ENCODE measurements at places on chromosomes 2 and 18.

- DNase-seq, result no peak
Observed at GRCh38 chr2:113872201-113872600, 17.7 kb upstream of the ACTR3 start.

- peak; percentile 43 for DNase-seq
Observed at GRCh38 chr2:190344276-190344827, 963 bp downstream of the INPP1 start.

DNA sequence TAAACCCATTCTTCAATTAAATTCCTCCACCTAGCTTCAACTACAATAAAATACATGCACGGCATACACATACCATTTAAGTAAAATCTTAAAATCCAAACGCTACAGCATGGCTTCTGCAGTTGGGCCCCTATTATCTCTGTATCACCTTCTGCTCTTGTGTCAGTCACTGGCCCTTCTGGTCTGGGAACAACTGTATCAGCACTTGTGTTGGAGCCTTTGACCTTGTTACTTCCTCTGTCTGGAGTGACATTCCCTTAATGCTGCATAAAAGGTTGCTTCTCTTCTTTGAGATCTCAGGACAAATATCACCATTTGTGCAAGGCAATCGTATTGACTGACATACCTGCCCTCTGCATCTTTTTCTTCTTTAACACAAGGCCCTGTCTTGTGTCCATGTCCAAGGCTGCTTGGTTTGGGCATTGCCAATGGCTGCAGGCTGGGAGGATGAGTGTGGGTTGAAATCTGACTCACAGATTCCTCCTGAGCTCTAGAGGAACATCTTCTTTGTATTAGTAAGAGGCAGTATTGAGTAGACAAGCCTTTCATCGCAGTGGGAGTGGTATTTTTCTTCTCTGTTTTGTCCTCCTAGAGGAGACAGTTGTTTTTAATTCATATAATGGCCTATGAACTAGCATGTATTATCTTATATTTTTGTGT, 267.8 kb upstream of the TRIB2 start:
- no peak for DNase-seq

DNA sequence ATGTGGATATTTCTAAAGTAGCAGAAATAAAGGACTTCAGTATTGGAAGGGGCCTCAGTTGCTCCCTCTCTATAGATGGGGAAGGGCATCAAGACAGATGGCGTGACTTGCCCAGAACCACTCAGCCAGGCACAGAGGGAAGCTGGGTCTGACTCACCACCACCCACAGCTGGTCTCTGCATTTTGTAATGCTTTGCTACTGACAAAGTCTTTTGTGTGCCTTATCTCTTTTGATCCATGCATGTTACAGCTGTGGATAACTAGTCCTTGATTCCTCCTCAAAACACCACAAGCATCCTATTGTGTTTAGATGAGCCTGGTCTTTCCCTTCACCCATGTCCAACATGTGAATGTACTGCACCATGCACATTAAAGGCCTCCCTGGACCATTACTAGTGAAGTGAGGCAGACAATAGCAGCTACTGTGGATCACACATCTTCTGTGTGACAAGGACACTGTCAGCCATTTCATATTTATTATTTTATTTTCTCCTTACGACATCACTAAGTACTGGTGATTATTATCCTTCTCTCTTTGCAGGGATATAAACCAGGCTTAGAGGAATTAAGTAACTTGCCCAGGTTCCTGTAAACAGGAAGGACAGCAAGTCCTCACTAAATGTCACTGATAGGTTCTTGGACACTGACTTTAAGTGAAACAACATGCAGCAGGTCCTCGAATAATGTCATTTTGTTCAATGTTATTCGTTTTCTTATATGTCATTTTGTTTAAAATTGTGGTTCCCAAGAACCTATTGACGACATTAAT, 29.6 kb upstream of the IL37 start:
- no peak for DNase-seq

- DNase-seq, result peak; percentile 84
Observed at GRCh38 chr18:74836296-74837139, 238.8 kb downstream of the ZNF407 start.

DNA sequence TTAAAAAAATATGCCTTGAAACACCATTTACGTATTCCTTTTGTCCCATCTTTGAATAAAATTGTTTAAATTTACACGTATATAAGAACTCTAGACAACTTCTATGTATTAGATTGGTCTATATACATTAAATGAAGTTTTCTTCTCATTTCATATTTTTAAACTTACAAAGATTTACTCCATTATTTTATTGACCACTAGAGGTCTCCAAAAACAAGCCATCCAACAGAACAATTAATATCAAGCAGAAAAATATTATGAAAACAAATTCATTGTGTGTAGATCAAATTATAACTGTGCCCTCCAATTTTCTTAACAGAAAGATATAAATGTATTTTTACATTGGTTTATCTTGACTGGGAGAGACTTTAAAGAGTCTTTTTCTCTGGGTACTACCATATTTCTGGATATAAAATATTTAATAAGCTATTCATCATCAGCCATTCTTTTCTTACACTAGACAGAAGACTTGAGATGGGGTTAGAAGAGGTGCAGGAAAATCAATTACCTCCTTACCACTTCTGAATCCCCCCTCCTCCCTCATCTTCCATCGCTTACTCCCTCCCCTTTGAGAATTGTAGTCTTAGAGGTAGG, 66.5 kb downstream of the DPP4 start:
- no peak for DNase-seq

DNA sequence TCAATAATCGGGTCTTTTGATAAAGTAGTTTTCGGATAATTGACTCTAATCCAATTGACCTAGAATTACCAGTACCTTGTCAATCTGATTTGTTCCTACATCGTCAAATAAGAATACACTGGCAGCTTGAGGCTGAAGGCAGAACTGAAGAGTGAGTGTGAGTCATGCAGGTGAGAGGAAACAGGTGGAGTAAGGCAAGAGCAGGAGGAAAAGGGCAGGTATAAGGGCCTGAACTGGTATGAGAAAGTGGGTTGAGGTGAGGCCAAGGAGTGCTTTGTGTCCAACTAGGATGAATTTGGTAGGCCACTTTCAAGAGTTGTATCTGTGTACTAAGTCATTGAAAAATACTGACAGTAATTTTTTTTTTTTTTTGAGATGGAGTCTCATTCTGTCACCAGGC, 186.0 kb downstream of the ZNF385B start:
- no peak for DNase-seq

DNA sequence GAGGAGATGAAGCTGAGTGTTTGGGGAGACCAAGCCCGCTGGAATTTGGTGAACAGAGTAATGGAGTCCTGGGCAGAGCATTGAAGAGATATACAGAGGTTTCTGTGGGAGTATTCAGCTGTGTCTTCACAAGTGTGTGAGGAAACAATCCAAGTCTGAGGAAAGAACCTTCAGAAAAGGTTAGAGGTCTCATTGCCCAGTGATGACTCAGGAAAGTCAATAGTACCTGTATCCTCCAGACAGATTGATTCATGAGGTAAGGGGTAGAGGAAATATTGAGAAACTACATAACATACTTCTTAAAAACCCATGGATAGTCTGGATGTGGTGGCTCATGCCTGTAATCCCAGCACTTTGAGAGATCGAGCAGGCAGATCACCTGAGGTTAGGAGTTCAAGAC, 392.3 kb downstream of the GALNT13 start:
- DNase-seq, result no peak

DNA sequence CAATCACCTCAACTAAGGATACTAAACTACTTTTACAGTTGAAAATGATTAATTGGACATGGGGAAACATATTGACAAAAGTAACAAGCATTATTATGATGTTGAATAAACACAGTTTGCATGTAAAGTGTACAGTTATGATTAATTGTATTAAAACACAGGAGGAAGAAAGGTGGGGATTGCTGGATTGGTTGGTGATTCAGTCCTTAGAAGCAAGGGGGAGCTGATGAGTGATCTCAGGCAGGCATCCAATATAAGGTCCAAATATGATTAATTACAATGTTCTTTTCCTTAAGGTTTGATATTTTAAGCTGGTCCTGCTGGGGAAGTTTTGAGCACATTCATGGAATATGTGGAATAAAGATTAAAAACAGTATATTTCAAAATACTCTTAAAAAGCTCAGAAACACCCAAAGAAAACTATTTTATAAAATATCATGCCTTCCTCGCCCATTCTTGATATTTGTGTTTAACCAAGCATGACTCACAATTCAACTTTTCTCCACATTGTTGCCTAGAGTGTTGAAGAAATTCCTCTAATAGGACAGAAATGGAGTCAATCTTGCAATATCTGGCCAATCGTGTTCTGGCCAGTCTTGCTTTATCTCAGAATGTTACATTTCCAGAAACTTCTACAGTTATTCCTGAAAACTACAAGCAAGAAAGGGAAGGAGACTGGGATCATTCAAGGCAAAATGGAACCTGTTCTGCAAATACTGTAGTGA, 268.2 kb downstream of the RPIA start:
- DNase-seq, result no peak

GRCh38 chr2:102069311-102069974, 73.1 kb upstream of the IL1R1 start:
- DNase-seq, result no peak

DNA sequence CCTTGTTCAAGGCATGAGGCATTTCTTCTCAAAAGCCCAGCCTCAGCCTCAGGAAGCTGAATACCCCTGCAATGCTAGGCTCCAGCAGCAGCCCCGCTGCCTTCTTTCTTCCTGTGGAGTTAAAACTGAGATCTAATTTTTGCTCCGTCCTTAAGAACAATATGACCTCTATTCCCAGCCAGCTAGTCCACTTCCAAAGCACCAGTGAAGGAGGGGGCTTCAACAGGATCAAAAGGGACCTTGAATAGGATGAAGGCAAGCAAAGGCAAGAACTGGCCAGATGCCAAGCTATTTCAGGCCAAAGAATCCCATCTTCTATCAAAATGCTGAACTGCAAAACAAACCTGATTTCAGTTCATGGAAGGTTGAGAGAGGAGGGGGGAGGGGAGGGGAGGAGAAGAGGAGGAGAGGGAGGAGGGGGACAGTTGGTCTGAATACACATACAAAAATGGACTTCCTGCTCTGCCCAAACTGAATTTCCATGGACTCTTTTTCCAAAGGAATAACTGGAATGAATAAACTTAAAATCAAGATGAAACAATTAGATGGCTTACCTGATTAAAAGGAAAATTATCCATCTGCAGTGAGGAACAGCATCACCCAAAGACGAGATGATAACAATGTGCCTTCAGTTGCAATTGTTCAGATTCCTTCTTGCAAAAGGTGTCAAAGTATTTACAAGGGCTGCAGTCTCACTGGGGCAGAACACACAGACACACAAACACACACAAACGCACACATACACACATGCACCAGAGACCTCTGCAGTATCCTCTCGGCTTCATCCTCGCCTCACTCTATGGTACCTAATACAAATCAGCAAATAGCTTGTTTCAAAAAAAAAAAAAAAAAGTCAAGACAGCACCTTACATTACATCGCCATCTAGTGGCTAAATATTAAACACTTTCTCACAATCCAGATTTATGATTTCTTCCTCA, at the start of gene SCN1A:
Gene SCN1A, minus strand, starts transcription at position 804 of the 939 bp plus-strand sequence. CDS start 54,399 bp downstream, outside the sequence.
- peak; percentile 9 for DNase-seq

DNA sequence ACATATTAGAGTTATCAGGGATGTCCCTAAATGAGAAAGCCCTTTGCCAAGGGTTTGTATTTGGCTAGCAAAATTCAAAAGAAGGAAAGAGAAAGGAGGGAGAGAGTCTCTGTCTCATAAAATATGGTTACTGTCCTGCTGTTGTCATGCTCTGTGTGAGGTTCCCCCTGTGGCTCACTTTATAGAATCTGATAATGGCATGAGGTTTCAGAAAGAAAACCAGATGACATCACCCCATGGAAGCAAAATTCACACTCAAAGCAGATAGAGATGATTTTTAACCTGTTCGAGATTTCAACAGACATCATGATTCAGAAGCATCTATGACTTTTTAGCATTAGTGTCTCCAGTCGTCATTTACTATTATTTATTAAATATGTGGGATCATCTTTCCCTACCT, 165.0 kb upstream of the SESTD1 start:
- DNase-seq, result no peak

- no peak for DNase-seq
Observed at GRCh38 chr2:136052369-136053362, 65.3 kb downstream of the CXCR4 start.

GRCh38 chr2:85792783-85793441, 39.1 kb downstream of the ATOH8 start:
- DNase-seq, result no peak

GRCh38 chr18:28075501-28075900, 101.4 kb downstream of the CDH2 start:
- DNase-seq, result no peak

DNA sequence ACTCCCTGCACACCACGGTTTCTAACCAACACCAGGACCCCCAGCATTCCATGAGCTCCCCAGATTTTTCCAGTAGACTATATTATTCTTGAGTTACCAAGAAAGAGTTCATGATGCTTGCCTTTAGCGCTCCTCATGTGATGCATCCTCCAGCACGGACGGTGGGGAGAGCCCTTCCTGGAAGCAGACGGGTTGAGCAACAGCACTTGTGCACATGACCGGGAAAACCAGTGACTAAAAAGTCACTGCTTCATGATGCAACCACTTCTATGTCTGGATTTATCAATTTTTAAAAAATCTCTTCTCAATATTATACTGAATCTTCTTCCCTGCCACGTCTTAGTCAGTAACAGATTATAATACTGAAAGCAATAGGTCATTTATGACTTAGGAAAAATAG, 20.4 kb upstream of the DOK6 start:
- no peak for DNase-seq

DNA sequence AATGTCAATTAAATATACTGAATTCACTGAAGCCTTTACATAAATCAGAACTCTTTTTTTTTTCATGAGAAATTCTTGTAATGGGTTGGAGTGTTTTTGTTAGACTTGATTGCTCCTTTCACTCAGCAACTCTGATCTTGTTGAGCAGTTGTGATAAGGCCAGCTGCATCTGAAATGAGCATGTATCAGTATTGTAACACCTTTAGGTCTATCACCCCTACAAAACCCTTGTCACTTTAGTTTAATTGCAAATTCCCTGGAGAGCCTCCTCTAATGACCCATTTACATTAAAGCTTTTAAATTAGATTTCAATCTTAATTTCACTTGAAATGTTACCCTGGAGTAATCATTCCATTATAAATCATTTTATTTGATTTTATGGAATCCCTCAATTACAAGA, 346.8 kb upstream of the TCF4 start:
- no peak for DNase-seq

DNA sequence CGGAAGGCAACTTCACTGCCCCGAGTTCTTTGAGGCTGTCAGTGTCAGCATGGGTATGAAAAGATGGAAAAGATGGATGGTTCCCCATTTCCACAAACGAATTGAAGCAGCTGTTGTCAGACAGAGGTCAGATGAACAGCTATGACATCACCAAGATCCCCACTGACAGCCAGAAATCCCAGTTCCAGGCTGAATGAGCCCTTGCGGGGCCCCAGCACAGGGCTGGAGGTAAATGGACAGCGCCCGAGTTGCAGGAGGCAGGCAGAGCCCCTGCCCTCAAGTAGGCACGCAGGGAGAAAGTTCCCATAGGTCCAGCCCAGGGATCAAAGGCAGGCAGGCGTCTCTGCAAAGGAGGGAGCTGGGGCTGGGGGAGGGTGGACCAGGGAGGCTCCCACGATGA, 169.5 kb upstream of the AGAP1 start:
- no peak for DNase-seq

Measured in NCI-H1092 (cell line).